Adipocyte (in vitro differentiated cells): ENCODE measurements at places on chromosomes 4 and X.

GRCh38 chr4:793093-793861 lies 32.7 kb downstream of the CPLX1 start:
- no peak for DNase-seq

GRCh38 chr4:1336088-1336491 lies 10.9 kb upstream of the UVSSA start:
- peak; percentile 51 for DNase-seq

GRCh38 chr4:29653221-29653620 lies 1066.9 kb upstream of the PCDH7 start:
- no peak for DNase-seq

GRCh38 chr4:112379306-112379705 lies 82.1 kb downstream of the ALPK1 start:
- no peak for DNase-seq

DNA sequence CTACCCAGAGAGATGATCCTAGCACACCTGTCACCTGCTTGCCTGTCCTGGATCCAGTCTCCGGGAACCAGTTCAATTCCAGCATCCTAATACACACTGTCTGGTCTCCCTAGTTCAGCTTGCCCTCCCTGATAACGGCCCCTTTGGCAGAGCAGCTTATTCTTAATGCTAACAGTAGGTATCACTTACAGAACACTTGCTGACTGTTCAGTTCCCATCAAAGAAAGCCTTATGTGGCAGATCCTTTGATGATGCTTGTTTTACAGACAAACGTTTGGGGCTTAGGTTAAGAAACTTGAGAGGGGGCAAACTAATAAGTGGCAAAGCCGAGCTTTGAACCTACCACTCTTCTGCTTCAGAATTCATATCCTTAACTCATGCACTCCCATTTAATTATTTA lies 890 bp downstream of the RASSF6 start:
- no peak for DNase-seq

- no peak for DNase-seq
Observed at GRCh38 chrX:12153317-12153716, 15.0 kb downstream of the FRMPD4 start.

DNA sequence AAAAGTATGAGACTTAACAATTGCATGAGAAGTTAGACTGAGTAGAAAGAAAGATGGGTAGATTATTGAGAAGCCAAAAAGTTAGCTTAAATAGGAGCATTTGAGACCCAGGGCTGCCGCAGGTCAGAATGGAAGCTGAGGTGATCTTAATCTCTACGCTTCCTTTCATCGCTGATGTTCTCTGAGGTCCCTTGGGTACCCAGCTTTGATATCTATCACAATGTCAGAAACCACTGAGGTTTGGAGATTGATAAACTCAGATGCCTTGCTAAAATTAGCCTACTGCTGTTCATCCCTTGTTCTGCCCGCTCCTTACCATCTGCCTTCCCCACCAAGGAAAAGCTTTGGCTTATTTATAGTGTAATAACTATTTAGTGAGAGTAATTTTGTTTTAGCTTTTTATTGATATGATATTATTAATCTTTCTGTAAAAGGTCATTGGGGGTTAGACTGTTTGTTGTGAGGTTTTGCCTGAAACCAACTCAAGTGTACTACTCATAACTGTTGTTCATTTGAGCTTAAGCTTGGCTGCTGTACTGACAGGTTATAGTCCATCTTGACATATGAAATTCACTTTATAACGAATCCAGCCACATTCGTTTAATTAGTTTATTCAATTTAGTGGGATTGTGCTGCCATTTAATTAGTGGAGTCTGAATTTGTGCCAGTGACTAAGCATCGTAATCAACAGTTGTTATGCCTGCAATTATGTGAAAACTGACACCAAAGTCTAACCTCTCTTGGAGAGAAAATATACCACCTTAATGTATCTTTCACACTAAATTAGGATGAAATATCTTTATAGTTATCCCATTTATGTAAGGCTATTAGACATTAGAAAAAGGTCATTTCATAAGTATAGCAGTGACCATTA lies 15.1 kb downstream of the MCUB start:
- DNase-seq: no peak

DNA sequence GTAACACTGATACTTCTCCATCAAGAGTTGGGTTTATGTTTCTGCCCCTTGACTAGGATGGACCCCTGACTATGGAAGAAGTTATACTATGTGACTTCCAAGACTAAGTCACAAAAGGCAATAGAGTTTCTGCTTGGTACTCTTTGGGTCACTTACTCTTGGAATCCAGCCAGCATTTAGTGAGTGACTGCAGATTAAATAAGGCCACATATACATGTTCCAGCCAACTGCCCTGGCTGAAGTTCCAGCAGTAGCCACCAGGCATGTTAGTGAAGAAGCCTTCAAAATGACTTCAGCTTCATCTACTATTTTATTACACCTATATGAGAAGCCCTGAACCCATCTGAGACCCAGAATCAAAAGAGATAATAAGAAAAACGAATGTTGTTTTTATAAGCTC lies 524.0 kb downstream of the DMD start:
- DNase-seq: no peak

DNA sequence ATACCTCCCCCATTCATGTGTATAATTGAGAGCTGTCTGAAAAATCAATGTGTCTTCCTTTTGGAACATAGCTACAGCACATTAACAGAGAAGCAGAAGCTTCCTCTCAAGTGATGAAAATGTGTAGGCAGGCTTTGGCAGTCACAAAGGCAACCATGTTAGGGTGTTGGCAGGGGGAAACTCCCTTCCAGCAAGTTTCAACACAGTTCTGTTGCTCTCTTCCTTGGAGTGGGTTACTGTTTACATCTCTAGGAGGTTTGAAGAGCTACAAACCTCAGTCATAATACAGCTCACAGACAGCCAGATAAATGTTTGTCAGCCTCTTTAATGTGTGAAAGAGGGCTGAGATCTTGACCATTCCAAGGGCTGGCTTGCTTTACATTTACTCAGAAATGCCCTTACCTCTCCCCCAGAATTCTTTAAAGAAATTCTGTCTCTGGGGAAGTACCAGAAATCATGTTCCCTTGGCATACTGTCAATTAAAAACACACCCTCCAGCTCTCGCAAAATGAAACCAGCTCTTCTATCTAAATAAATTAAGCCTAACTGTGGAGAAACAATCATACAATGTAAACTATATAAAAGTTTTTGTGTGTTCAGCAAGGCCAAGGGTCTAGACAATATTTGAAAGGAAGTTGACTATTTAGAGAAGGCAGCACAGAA lies 18.9 kb downstream of the ZBTB33 start:
- peak; percentile 63 for DNase-seq

- DNase-seq: no peak
Observed at GRCh38 chr4:68904786-68905185, 46.8 kb downstream of the UGT2A3 start.

DNA sequence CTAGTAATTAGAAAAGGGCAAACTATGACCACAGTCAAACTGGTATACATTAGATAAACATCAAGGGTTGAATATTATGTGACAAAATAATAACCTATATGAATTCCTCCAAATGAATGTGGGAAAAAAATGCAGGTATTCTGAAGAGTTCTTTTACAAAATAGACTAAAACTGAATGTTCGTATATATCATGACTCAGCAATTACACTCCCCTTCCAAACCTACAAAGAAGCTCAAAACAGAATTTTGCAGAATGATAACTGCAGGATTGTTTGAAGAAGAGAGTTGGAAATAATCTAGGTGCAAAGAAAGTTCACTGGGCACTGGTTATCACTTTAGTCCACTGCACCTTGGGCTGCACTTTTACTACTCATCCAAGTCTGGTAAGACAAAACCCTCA lies 134.1 kb downstream of the GABRG1 start:
- no peak for DNase-seq

- DNase-seq: peak; percentile 2
Observed at GRCh38 chr4:48653217-48654014, 126.7 kb downstream of the FRYL start.

GRCh38 chrX:111095974-111096895 lies at the start of gene PAK3:
TSS of gene PAK3 (plus strand) at chrX:111096191. CDS start at chrX:111123104, 26,913 bp downstream.
- DNase-seq: peak; percentile 64
